ENCODE measurements at places on chromosomes 2 and 18. TPM values are rescaled to one million over a fixed set of nuclear protein-coding genes. Genes with fewer than 3 reads are reported as not detected.

The PIEZO2 gene
- total RNA-seq, result 2.5 TPM

The ALPP gene
- 0.06 TPM for total RNA-seq

The DNAH6 gene
- 0.11 TPM for total RNA-seq

The SERPINB4 gene
- total RNA-seq, result not detected

The SS18 gene
- 166 TPM for total RNA-seq

The ADCYAP1 gene
- 1.7 TPM for total RNA-seq

The TLX2 gene
- total RNA-seq, result 0.42 TPM

The INO80D gene
- 11.1 TPM for total RNA-seq

The TRIM43 gene
- not detected for total RNA-seq

The ARHGAP28 gene
- total RNA-seq, result 0.52 TPM

The TNFAIP6 gene
- 13.3 TPM for total RNA-seq

The CD8A gene
- 0.83 TPM for total RNA-seq

The SRD5A2 gene
- not detected for total RNA-seq

The CCDC141 gene
- total RNA-seq, result 4.6 TPM

The SPC25 gene
- total RNA-seq, result not detected

The TMEM178A gene
- total RNA-seq, result 5.0 TPM

The UGT1A8 gene
- total RNA-seq, result not detected

- H3K27ac ChIP-seq, result no peak overlapping the region
- H3K36me3 ChIP-seq, result no peaks in the 10 kb centered on the region
- DNase-seq, result peak; percentile 90
- no peak overlapping the region for H3K4me3 ChIP-seq
- peaks cover 5% of the 10 kb centered on the region for H3K4me1 ChIP-seq
Observed at GRCh38 chr2:26608557-26608956, 32.6 kb downstream of the CIB4 start.

- no peaks in the 10 kb centered on the region for H3K4me1 ChIP-seq
- no peak for DNase-seq
- H3K4me3 ChIP-seq, result no peak overlapping the region
- H3K36me3 ChIP-seq, result no peaks in the 10 kb centered on the region
Observed at GRCh38 chr2:117330641-117331040, 483.9 kb upstream of the DDX18 start.

- H3K4me3 ChIP-seq, result no peak overlapping the region
- no peaks in the 10 kb centered on the region for H3K27me3 ChIP-seq
- H3K4me1 ChIP-seq, result no peaks in the 10 kb centered on the region
- H3K36me3 ChIP-seq, result no peaks in the 10 kb centered on the region
- no peak overlapping the region for H3K27ac ChIP-seq
Observed at GRCh38 chr2:171230176-171230575, 69.5 kb upstream of the TLK1 start.

DNA sequence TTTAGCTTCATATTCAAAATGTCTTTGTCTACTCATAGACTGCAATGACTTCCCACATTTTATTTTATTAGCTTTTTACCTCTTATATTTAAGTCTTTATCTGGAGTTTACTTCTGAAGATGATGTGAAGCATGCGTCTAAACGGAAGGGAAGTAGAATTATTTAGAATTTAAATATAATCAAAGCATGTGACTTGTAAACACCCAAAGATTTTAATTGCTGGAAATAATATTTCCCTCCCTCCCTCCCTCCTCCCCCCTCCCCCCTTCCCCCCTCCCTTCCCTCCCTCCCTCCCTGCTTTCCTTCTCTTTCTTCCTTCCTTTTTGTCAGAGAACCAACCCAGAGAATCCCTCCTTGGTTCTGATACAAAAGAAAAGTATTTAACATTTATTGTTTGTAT, 2.1 kb upstream of the LANCL1 start:
- no peak for DNase-seq
- H3K27me3 ChIP-seq, result no peaks in the 10 kb centered on the region
- H3K27ac ChIP-seq, result no peak overlapping the region
- no peak overlapping the region for H3K4me3 ChIP-seq
- no peaks in the 10 kb centered on the region for H3K36me3 ChIP-seq

GRCh38 chr2:21759819-21760218, 636.1 kb downstream of the TDRD15 start:
- no peaks in the 10 kb centered on the region for H3K4me1 ChIP-seq
- H3K27ac ChIP-seq, result no peak overlapping the region
- H3K27me3 ChIP-seq, result no peaks in the 10 kb centered on the region

DNA sequence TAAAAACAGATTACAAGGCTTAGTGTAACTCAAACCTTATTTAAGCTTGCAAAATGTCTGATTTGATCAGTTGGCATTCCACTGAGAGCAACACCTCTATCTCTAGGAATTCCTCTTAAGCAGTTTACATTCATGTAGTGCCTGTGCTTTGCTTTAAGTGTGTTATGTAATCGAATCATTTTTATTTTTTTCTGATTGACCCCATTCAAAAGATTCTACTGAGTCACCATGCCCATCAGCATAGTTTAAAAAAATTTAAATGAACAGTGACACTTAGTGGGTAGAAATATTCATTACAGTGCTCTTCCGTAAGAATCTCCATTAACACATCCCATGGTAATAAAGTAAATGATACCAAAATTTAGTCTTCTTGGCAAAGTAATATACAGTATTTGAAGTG, 67.8 kb upstream of the SLC4A10 start:
- no peaks in the 10 kb centered on the region for H3K27me3 ChIP-seq
- no peaks in the 10 kb centered on the region for H3K36me3 ChIP-seq
- H3K27ac ChIP-seq, result no peak overlapping the region
- no peaks in the 10 kb centered on the region for H3K4me1 ChIP-seq
- no peak overlapping the region for H3K4me3 ChIP-seq

GRCh38 chr2:55033076-55033742, 17.0 kb downstream of the RTN4 start:
- peaks cover 7% of the 10 kb centered on the region for H3K4me1 ChIP-seq
- H3K27me3 ChIP-seq, result no peaks in the 10 kb centered on the region
- no peaks in the 10 kb centered on the region for H3K36me3 ChIP-seq
- no peak for DNase-seq

- H3K4me1 ChIP-seq, result no peaks in the 10 kb centered on the region
- no peaks in the 10 kb centered on the region for H3K27me3 ChIP-seq
- H3K27ac ChIP-seq, result no peak overlapping the region
Observed at GRCh38 chr2:138293045-138293444, 208.5 kb upstream of the SPOPL start.

- H3K27me3 ChIP-seq, result no peaks in the 10 kb centered on the region
- H3K36me3 ChIP-seq, result no peaks in the 10 kb centered on the region
- H3K27ac ChIP-seq, result no peak overlapping the region
- no peak for DNase-seq
- no peak overlapping the region for H3K4me3 ChIP-seq
- H3K4me1 ChIP-seq, result peaks cover 36% of the 10 kb centered on the region
Observed at GRCh38 chr2:111702804-111703196, 181.2 kb downstream of the ANAPC1 start.

- H3K27me3 ChIP-seq, result no peaks in the 10 kb centered on the region
- peaks cover 5% of the 10 kb centered on the region for H3K4me1 ChIP-seq
- no peak overlapping the region for H3K4me3 ChIP-seq
Observed at GRCh38 chr2:57373530-57373929, 673.1 kb upstream of the VRK2 start.

DNA sequence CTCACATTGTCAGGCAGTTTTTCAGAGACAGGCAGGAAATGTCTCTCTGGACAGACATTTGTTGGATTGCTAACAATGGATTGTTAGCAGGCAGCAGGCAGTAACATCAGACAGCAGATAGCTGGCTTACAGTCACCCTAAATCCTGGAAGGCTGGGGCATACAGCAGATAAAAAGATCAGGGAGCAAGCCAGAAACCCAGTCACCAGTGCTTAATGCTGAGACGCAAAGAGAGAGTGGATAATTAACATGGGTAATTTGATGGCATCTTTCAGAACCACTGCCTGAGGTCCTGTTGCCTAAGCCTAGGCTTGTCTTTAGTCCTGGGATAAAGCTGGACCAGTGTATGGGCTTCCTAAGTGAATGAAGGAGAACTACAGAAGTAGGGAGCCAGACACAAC, 22.4 kb downstream of the MC4R start:
- no peaks in the 10 kb centered on the region for H3K4me1 ChIP-seq
- no peaks in the 10 kb centered on the region for H3K36me3 ChIP-seq
- no peak overlapping the region for H3K27ac ChIP-seq
- H3K27me3 ChIP-seq, result no peaks in the 10 kb centered on the region
- no peak for DNase-seq
- no peak overlapping the region for H3K4me3 ChIP-seq

- H3K4me3 ChIP-seq, result no peak overlapping the region
- no peaks in the 10 kb centered on the region for H3K36me3 ChIP-seq
- peak overlapping the region; percentile 85 for H3K27ac ChIP-seq
- peaks cover 95% of the 10 kb centered on the region for H3K4me1 ChIP-seq
- DNase-seq, result no peak
Observed at GRCh38 chr2:46549166-46549844, 69.9 kb downstream of the TMEM247 start.

DNA sequence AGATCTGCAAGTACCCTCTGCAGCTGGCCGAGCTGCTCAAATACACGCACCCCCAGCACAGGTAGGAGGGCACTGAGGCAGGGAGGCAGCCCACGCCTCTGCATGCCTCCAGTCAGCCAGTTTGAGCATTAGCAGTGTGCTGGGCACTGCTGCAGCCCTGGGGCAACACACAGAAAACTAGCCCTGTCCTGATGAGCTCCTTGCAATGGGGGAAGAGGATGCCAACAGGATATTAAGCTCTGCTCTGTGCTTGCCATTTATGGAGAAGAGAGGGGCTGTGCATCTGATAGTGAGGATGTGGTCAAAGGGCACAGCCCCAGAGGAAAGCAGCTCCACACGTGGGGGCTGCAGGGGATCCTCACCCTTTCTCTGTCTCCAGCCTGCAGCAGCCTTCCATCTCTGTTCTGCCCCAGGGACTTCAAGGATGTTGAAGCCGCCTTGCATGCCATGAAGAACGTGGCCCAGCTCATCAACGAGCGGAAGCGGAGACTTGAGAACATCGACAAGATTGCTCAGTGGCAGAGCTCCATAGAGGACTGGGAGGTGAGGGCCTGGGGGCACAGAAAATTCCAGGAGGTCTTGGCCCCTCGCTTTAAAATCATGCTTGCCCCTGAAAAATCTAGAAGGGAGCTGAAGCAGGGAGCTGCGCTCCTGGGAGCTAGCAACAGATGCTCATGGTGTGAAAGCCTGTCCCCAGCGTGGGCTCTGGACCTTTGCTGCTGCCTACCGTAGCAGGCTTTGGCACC, 51.7 kb downstream of the FAM168B start:
- no peaks in the 10 kb centered on the region for H3K27me3 ChIP-seq
- no peak overlapping the region for H3K27ac ChIP-seq
- DNase-seq, result no peak
- peaks cover 14% of the 10 kb centered on the region for H3K4me1 ChIP-seq

DNA sequence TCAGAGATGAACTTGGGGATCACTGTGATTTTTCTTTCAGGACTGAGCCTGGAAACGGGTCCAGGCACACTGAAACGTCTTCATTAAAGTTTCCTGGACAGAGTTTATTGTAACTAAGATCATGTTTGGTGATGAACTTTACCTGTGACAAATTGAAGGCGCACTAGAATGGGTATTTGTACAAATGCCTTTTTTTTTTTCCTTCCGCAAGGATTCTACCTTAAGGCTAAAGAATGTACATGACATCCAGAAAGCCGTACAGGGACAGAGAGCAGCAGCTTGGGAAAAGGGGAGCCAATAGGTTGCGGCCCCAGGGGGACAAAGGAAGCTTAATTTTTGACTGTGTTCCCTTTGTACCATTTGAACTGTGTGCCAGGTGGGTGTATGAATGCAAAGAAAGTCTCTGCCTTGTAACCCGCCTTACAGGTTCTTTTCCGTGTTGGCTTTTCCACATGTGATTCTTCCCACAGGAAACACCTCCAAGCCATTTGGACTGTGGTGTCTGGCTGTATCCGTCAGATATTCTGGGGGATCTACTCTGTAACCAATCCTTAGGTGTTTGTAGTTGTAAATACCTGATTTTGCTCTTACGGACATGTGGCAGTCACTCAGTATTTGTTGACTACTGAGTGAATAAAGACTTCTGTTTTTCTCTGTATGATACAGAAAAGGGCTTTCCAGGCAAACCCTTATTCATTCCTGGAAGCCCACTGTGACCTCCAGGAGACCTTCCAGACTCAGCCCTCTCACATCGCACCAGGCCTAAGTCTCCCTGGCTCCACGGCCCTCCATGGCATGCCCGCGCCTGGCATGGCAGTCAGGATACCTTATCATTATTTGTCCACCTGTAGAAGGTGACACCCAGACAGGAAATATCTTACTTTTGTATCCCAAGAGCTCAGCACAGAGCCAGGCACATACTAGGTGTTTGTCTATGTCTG, 1.1 kb downstream of the LRRFIP1 start:
- H3K27ac ChIP-seq, result peak overlapping the region; percentile 92
- H3K27me3 ChIP-seq, result no peaks in the 10 kb centered on the region
- DNase-seq, result no peak
- peak overlapping the region; percentile 83 for H3K4me3 ChIP-seq

- no peak overlapping the region for H3K27ac ChIP-seq
- no peaks in the 10 kb centered on the region for H3K4me1 ChIP-seq
- DNase-seq, result no peak
- H3K36me3 ChIP-seq, result peaks cover 16% of the 10 kb centered on the region
- no peak overlapping the region for H3K4me3 ChIP-seq
Observed at GRCh38 chr18:62898359-62898758, 183.0 kb downstream of the PHLPP1 start.

DNA sequence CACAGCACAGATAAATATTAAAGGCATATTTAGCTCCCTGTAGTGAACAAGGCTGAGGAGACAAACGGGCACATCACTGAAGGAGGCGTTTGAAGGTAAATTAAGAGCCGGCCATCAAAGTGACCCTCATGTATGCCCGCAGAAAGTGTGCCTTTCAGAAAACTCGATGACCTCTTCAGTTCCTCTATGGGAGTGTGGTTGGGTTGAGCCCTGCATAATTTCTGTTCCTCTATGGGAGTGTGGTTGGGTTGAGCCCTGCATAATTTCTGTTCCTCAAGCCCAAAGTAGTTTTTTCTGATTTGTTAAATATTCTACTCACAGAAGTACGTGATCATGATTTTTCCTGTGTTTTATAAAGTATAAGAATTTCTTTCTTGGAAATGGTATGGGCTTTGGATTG, 568.5 kb downstream of the TSN start:
- H3K4me1 ChIP-seq, result no peaks in the 10 kb centered on the region
- no peaks in the 10 kb centered on the region for H3K36me3 ChIP-seq
- no peaks in the 10 kb centered on the region for H3K27me3 ChIP-seq

- H3K27ac ChIP-seq, result no peak overlapping the region
- H3K4me1 ChIP-seq, result no peaks in the 10 kb centered on the region
- no peaks in the 10 kb centered on the region for H3K27me3 ChIP-seq
Observed at GRCh38 chr2:224893848-224894247, 148.4 kb downstream of the DOCK10 start.

DNA sequence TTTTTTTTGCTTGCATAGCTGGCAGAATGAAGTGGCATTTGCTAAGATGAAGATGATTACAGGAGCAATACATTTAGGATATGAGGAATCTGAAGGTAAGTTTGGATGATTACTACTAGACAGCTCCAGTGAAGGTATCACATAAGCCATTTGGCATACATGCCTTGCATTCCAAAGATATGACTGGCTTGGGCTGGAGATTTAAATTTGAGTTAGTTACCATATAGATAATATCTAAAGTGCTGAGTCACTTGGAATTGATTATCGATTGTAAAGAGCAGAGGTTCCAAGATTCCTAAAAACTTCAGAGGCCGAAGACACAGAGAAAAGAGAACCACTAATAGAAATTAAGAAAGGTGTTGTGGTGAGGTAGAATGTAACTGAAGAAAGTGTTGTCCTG, 1026.4 kb downstream of the DSC3 start:
- DNase-seq, result no peak
- no peak overlapping the region for H3K4me3 ChIP-seq
- no peaks in the 10 kb centered on the region for H3K27me3 ChIP-seq
- H3K36me3 ChIP-seq, result no peaks in the 10 kb centered on the region
- no peaks in the 10 kb centered on the region for H3K4me1 ChIP-seq
